Activated CD4-positive, alpha-beta T cell treated with anti-CD3 and anti-CD28 coated beads, Interleukin-2, amount 50 U/mL, for 48 hours (primary cell): ENCODE measurements at places on chromosomes 11 and 22.

DNA sequence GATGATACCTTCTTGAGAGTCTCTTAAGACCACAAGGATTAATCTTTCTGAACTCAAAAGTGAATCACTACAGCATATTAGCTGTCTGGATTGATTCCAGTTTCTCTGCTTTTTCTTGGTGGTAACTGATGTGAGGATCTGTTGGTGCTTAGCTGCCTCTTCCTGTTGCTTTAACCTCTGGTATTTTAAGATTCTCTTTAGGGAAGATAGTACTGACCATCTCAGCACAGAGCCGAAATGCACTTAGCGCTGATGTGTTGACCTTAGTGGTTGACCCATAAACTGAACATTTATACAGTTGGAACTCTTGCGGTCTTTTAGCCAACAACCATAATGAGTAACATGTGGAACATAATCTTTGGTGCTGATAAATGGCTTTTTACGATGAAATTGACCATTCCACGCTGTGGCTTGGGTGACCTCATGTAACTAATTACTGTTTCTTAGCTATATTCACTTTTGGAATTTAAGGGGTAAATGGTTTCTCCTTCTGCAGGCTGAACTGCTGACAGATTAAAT lies 33.7 kb downstream of the APLP2 start:
- no peak for DNase-seq

DNA sequence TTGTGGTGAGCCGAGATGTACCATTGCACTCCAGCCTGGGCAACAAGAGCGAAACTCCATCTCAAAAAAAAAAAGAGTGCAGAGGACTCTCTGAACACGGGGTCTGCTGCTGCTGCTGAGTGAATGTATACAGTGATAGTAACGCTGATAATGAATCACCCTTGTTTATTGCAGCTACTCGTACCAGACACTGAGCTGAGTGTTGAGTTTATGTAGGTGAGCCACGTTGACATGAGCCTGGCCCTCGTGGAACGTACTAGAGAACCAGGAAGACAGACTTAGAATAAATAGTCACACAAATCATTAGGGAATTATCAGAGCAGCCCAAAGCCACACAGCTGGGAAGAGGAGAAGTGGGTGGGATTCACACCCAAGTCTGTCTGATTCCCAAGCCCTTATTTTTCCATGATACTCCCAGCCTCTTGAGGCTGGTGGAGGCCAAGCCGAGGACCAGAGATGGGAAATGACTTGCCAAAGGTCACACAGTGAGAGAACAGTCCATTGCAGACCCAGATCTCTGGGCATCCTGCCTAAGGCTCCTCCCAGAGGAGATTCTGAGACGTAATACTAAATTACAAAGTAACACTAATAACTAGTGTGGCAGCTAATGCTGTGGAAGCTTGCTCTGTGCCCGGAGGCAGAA lies 34.8 kb downstream of the MB start:
- no peak for DNase-seq

- no peak for DNase-seq
Measured at GRCh38 chr22:20203552-20204201, 52.8 kb upstream of the CCDC188 start.

GRCh38 chr11:122850076-122850631 lies 11.9 kb downstream of the CRTAM start:
- DNase-seq, result peak; percentile 48

- DNase-seq, result no peak
Measured at GRCh38 chr22:41875531-41876270, 39.2 kb downstream of the SHISA8 start.

DNA sequence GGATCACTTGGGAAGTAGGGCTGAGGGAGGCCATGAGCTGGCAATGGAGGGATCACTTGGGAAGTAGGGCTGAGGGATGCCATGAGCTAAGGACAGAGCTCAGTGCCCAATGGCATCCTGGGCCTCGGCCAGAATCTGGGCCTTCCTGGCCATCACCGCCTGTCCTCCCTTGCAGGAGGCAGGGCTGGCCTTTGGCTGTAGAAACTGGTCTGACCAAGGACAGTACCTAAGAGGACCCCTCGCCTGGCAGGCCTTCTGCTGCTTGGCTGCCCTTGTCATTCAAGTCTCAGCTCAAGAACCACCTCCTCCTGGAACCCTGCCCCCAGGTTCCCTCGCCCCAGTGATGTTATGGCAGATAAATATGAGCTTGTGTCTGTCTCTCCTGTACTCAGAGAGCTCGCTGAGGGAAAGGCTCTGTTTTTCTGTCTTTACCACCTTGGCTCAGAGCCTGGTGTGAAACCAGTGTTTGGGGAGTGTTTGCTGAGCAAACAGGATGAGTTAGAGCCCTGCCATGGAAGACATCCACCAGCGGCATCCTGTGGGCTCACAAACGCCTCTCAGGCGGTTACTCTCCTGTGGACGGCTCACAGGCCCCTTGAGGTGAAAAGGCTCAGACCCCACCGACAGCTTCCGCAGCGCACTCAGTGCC lies 19.3 kb upstream of the RASL10A start:
- DNase-seq, result no peak

DNA sequence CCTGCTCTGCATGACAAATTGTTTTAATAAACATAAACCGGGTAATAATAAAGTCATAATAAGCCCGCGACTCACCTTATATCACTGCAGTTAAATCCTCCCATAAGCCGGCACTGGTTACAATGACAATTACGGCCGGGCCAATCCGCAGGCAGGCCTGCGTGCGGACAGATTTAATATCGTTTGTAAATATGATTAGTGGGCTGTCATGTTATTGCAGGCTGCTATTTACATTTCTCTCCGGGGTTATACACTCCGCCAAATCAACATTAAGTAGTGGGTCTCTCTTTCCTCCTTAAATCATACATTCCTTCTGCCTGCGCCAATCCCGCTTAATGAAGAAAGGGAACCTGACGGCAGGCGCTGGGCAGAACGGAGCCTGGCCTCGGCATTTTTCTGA lies 51.8 kb upstream of the LMO1 start:
- no peak for DNase-seq

DNA sequence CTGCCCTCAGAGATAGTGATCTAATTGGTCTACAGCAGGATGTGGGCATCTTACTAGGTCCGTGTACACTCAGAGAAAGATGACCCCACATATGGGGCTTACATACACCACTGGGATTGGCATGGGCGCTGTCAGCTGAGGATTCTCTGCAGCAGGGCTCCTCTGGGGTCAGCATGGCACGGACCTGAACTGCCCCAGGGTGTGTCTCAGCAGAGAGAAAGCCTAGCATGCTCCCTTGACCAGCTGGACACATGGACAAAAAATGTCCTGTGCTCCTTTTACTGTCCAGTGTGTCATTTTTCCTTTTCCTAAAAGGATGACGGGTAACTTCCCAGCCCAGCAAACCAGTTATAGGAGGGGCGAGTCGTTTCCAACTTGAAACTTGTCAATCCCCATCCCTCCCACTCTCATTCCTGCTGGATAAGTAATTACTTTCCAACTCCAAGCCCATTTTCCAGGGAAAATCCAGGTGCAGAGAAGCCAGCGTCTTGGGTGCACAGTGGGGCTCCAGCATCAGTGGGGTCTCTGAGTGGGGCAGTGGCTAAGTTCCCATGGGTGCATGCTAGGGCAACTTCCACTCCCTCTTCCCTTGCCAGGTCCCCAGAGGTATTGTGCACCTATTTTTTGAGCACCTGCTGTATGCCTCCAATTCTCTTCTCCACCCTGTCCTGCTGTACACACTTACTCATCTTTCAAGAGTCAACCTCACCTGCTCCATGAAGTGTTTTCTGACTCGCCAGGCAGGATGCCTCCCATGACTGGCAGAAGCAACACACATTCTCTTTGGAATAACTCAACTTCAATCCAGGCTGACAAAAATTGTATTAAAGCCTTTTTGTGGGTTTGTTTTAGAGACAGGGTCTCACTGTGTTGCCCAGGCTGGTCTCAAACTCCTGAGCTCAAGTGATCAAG lies 5.0 kb downstream of the VSTM5 start:
- DNase-seq, result no peak

DNA sequence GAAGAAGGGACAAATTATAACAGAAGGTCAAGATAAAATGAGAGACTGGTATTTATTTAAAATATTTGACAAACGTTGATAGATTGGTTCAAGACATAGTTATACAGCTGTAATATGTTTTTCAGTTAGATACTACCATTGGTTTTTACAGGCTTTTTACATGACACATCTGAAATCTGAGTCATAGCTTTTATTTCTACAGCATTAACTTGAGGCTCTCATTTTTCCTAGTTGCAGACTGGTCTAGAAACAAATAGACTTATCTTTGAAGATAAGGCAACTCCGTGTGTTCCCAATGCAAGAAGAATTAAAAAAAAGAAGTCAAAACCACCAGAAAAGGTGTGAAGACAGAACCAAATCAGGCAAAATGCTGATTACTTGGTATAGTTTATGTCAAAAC lies 31.3 kb downstream of the CEP57 start:
- DNase-seq, result no peak

- no peak for DNase-seq
Measured at GRCh38 chr11:45617871-45618601, 47.4 kb downstream of the CHST1 start.

GRCh38 chr11:109926941-109927340 lies 166.3 kb upstream of the ZC3H12C start:
- no peak for DNase-seq

DNA sequence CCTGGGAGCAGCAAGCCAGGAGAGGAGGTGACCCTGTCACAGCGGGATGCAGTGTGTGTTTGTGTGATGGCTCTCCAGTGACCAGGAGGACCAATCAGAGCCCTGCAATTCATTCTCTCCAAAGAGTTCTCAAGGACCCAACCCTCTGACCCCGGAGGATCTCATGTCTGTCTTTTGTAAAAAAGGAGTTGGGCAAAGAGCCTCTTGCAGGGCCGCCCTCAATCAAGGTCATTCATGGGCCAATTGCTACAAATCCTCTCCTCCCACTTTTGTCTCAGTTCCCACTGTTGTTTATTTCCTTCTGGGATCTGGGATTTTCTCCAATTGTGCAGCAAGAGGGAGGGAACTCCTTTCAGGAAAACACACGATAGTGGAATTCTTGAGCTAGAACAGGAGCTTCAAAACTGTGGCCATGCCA lies 4.0 kb downstream of the TECTA start:
- DNase-seq, result no peak
